ENCODE measurements at places on chromosomes 7 and 10.
A peak's percentile ranks its signal among the peaks of the same experiment; 100 is the strongest.

GRCh38 chr10:3800586-3800985 lies 15.6 kb upstream of the KLF6 start:
- DNase-seq = no peak

DNA sequence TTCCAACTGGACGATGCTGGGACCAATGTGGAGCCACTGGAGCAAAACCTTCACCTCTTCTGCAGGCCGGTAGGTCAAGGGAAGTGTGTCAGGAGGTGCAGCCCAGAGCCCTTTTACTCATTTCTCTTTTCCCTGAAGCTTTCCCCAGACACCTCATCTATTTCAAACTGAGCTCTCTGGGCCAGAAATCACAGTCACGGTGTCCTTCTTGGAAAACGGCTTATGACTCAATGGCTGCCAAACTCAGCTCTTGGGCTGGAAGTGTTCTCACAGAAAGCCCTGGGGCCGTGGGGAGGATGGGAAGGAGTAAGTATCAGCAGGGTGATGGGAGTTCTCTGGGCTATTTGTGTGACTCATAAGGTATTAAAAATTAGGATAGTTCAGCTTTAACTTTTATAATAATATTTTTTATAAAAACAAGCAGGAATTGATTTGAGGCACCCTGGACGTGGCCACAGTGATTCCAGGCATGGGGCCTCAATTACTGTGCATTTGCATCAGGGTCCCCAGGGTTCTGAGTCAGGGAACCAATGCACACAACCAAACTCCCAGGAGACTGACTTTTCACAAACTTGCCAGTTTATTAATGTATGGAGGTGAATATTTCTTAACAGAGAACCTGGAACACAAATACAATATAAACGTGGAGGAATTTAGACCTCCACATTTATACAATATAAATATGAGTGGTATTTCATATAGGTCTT lies 187.4 kb upstream of the TMEM72 start:
- DNase-seq = peak; percentile 18

DNA sequence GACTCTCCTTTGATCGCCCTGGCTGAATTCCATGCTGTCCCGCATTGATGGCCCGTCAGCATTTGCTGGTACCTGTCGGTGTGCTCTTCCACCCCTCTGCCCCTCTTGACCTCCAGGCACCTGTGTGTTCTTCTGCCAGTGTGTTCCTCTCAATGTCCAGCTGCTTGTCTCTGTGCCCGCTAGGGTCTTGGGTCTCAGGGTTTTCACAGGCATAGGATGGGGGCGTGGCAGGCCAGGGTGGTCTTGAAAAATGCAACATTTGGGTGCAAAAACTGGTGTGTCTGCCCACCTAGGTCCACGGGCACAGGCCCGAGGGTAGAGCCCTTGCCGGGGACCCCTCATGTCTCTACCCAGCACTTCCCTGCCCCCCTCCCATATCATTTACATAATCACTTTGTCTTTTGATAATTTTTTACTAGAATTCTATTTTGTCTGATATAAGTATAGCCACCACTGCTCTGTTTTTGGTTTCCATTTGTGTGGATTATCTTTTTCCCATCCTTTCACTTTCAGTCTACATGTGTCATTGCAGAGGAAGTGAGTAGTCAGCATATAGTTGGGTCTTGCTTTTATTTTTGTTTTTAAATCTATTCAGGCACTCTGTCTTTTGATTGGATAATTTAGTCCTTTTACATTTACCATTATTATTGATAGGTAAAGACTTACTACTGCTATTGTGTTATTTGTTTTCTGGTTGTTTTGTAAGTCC lies 46.6 kb upstream of the ADRA2A start:
- peak; percentile 81 for DNase-seq

DNA sequence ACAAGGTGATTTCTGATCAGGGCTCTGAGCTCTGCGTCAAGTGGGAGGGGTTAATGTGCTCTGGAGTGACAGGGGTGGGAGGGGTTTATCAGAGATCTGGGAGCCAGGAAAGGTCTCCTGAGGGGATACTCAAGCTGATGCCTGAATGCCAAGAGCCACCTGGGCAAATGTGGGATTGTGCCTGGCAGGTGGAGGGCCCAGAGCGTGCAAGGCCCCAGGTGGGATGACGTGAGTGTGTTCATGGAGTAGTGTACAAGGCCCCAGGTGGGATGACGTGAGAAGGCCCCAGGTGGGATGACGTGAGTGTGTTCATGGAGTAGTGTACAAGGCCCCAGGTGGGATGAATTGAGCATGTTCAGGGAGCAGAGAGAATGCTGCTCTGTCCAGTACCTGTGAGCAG lies 610.3 kb downstream of the PTPRN2 start:
- no peak for DNase-seq

- DNase-seq = no peak
Measured at GRCh38 chr7:84399661-84400060, 205.1 kb upstream of the SEMA3A start.

DNA sequence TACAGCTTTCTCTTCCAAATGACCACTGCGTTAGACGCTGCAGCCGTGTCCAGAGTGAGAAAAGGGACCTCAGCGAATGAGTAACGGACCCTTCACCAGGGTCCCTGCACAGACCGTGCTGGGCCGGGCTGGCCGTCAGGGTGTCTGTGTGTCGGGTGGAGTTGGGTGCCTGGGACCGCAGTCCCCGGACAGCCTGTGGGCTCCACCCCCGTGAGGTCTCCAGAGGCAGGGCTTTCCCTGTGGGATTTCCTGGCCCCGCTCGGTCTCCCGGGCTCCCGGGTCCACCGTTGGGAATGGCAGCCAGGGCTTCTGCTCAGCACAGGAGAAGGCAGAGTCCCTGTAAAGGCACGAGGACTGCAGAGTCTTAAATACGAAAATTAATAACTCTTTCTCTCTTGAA lies 509.7 kb downstream of the TCERG1L start:
- DNase-seq = no peak

GRCh38 chr10:42734536-42734935 lies 48.1 kb upstream of the BMS1 start:
- DNase-seq = no peak

DNA sequence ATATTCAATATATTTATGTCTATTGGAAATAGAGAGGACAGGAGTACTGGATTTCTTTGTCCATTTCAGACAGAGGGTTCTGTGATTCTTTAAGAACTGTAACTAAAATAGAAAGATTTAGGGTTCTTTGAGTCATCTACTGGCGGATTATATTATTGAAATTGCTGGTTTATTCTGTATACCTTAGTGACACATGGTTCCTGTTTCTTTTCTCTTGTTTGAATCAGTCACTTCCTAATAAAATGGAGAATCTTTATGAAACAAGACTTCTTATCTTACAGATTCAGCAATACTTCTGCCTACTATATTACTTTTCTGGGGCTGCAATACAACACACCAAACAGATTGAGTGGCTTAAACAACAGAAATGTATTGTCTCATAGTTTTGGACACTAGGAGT lies 20.8 kb upstream of the ZNF800 start:
- DNase-seq = peak; percentile 49

DNA sequence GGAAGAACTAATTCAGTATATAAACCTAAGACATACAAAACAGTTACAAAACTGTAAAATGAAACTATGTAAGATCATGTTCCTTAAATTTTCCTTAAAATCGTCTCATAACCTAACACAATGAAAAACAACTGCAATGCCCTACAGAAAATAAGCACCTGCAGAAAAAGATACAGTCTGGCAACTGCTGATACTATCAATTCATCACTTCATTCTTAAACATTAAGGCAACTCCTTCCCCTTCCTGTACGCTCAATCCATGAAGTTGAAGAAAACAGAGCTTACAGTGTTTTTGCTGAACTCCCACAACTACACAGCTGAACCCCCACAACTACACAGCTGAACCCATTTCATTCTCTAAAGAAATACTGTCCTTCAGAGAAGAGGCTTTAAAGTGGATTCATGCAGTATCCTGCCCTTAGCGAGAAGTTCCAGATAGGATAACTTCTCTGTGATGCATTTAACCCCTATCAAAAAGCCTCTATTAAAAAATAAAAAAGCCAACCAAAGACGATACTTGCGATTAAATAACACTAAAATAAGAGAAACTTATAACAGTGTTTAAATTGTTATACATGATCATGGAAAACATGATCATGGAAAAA lies 50.0 kb downstream of the JMJD1C start:
- DNase-seq = no peak

- DNase-seq = no peak
Measured at GRCh38 chr10:62895063-62895462, 78.9 kb upstream of the EGR2 start.

DNA sequence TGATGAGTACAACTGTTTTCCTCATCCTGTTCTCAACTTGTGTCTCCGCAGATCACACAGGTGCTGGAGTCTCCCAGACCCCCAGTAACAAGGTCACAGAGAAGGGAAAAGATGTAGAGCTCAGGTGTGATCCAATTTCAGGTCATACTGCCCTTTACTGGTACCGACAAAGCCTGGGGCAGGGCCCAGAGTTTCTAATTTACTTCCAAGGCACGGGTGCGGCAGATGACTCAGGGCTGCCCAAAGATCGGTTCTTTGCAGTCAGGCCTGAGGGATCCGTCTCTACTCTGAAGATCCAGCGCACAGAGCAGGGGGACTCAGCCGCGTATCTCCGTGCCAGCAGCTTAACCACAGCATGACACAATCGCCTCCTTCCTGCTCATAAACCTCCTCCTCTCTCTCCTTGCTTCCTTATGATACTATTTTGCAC lies 126.7 kb upstream of the PRSS58 start:
- DNase-seq = peak; percentile 65

GRCh38 chr10:91901784-91902677 lies 7.3 kb downstream of the FGFBP3 start:
- peak; percentile 91 for DNase-seq

DNA sequence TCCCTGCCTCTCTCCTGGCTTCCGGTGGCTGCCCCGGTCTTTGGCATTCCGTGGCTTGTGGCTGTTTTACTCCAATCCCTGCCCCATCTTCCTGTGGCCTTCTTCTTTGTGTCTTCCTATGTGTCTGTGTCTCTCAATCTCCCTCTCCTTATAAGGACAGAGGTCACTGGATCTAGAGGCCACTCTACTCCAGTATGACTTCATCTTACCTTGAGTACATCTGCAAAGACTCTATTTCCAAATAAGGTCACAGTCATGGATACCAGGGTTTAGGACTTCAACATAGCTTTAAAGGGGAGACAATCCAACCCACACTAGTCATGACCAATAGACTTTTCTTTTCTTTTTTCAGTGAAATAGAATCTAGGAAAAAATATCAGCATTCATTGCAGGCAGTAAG lies 153.3 kb upstream of the INSYN2A start:
- no peak for DNase-seq

- no peak for DNase-seq
Measured at GRCh38 chr7:18828994-18829857, 288.2 kb downstream of the TWIST1 start.

- DNase-seq = no peak
Measured at GRCh38 chr7:127516320-127516719, 69.1 kb downstream of the GCC1 start.

GRCh38 chr7:92178928-92179924 lies at the start of gene LRRD1:
TSS of gene LRRD1 (minus strand) at chr7:92179142. CDS start at chr7:92165202, 13,940 bp downstream.
- peak; percentile 87 for DNase-seq

DNA sequence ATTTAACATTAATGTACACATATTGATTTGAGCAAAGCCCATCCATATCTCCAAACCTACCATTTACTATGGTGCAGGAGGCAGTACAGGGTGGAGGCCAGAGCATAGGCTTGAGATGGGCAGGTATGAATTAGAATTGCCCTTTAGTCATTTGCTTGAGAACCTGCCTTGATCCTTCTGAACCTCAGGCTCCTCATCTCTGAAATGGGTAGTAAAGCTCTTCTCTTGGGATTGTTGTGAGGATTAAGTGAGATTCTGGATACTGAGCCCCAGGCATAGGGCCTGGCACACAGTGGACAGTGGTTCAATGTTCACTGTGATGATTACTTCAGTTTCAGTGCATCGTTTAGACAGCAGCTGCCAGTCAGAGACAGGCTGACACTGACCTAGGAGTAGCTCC lies 5.0 kb upstream of the ATXN7L1 start:
- DNase-seq = no peak

- no peak for DNase-seq
Measured at GRCh38 chr10:98472196-98472595, 25.5 kb upstream of the HPS1 start.
